Regular cardiac myocyte (primary cell): ENCODE measurements at places on chromosomes 2 and 18. TPM values are rescaled to one million over a fixed set of nuclear protein-coding genes. Genes with fewer than 3 reads are reported as not detected.

Gene CNNM4
- total RNA-seq, result 2.3 and 2.7 TPM in 2 replicates

Gene UGT1A6
- total RNA-seq, result 0.58 and 1.4 TPM in 2 replicates

Gene PROM2
- total RNA-seq, result under 0.01 and 0.28 TPM in 2 replicates

Gene ACAA2
- total RNA-seq, result 40.6 and 42.4 TPM in 2 replicates

Gene METTL8
- total RNA-seq, result 26.3 and 35.5 TPM in 2 replicates

Gene SEH1L
- total RNA-seq, result 62.9 and 88.8 TPM in 2 replicates
